ENCODE measurements at places on chromosomes 11 and 22.
A peak's percentile ranks its signal among the peaks of the same experiment; 100 is the strongest.

GRCh38 chr11:78830277-78830819, 255.7 kb upstream of the NARS2 start:
- no peak for DNase-seq

DNA sequence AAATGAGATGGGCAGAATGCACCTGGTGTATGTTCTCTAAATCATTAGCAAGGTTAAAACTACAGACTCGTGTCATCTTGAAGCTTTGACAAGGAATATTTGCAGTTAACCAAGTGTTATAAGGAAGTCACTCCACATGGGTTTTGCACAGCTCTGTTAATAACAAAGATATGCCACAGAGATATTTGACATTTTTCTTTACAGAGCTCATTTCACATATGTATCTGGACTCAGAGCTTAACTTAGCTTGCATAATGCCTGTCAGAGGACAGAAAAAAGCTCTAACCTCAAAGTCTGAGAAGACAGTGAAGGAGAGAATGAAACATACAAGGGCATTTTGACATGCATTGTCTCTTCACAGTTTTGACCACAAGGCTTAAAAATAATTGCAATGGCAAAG, 105.5 kb downstream of the C11orf87 start:
- DNase-seq: no peak

DNA sequence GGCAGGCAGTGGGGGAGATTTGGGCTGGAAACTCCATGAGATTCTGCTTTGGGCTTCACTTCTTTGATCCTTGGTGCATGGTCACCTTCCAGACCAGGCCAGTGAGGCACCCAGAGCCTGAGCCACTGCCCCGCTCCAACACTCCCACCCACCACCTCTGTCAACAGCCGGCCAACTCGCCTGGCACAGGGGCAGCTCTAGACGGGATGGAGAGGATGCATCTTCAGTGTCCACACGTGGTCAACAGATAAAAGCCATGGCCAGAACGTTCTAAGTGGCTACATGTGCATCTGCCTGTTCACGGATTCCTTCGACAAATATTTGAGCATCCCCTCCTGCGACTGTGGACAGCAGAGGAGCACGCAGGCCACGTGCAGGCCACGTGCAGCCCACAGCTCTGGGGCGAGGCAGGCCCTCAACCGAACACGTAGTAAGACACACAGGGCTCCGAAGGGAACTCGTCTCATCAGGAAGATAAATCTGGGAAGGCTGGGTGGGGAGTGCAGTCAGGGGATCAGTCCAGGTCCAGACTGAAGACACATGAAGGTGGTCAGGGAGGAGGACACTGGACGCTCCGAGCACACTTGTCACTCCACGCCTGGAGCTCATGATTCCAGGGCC, 1.2 kb downstream of the LRRC56 start:
- DNase-seq: no peak

GRCh38 chr11:64772303-64773018, 5.9 kb downstream of the SF1 start:
- DNase-seq: no peak

GRCh38 chr11:130389335-130389935, 39.0 kb downstream of the ADAMTS8 start:
- DNase-seq: no peak

DNA sequence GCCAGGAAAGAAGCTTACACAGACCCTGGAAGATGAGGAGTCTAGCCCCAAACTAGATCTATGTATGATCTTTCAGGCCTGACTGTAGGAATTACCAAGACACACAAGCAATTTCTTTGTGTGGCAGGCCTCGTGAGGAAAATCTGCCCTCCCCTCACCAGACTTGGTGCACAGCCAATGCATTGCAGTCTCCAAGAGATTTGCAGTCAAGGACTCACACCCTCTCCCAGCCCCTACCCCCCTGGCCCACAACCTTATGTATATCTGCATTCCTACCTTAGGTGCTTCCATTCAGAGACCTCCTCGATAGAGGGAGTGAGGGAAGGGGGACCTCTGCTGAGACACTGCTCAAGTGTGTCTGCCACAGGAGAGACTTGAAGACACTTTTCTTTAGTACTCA, 9.8 kb downstream of the OR8B12 start:
- DNase-seq: no peak

- DNase-seq: no peak
Observed at GRCh38 chr22:33393432-33393831, 335.3 kb upstream of the SYN3 start.

- DNase-seq: no peak
Observed at GRCh38 chr11:128725630-128726319, 31.9 kb downstream of the FLI1 start.

DNA sequence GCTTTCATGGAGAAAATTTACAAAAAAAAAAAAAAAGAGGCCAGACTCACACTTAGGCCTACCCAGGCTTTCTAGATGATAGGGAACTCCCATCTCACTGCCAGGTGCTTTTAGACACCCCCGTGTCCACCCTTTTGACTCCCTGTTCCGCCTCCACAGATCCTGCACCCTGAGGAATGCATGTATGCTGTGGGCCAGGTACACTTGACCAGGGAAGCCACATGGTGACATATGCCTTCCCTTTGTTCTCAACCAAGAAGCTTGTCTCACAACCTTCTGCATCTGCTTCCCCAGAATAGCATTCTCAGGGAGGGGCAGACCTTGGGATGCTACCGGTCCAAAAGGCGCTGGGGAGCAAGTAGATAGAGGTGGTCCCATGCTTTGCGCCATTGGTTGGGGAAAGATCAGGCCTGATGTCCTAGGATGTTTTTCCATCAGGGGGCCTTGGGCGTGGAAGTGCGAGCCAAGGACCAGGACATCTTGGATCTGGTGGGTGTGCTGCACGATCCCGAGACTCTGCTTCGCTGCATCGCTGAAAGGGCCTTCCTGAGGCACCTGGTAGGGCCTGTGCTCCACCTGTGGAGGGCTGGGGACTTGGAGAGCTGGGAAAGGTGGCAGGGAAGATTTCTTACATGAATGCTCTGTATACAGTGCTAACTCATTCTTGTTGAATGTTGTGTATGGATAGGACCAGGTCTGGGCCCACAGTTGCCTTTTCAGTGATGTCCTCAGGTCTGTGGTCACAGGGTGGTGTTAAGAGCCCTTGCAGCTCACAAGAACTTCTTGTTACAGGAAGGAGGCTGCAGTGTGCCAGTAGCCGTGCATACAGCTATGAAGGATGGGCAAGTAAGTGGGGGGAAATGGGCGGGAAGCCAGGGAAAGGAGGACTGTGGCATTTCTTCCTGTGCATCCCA, 7.5 kb downstream of the HMBS start:
- no peak for DNase-seq

DNA sequence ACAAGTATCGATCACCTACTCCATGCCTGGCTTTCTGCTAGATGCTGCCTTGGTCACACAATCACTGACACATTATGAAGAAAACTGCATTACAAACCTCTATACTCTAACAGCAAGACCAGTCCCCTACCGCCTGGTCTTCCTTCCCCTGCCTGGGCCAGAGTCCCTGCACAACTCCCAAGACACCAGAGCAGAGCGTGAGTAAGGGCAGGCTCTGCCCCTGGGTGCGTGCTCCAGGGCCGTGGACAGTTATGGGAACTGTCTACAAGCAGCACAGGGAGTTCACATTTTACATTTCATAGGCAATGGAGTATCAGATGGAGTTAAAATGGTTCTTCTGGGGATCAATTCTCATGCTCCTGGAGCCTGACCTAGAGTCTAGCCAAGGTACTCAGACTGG, 6.5 kb downstream of the FZD4 start:
- DNase-seq: no peak

DNA sequence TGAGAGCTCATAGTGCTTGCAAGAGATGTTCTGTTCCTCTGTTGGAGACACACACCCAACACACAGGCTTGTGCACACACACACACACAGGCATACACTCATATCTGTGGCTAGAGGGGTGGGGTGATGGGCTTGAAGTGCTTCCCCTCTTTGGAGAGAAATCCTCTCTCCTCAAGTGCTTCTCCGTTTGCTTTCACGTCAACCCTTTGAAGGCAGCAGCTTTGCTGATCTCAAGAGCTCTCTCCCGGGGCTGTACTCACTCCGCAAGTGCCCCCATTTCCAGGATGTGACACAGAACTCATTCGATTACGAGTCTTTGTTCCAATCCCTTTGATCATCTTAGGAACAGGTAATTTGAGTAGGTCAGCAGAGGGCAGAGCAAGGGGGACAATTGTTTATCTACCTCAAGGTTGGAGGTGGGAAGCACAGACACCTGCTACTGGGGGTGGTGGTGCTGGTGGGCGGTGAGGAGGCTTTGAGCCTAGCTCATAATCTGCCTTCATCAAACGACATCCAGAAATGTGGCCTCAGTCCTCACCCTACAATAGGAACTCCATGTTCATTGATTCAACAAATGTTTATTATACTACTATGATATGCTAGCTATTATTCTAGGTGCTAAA, 529.8 kb upstream of the CADM1 start:
- DNase-seq: no peak

DNA sequence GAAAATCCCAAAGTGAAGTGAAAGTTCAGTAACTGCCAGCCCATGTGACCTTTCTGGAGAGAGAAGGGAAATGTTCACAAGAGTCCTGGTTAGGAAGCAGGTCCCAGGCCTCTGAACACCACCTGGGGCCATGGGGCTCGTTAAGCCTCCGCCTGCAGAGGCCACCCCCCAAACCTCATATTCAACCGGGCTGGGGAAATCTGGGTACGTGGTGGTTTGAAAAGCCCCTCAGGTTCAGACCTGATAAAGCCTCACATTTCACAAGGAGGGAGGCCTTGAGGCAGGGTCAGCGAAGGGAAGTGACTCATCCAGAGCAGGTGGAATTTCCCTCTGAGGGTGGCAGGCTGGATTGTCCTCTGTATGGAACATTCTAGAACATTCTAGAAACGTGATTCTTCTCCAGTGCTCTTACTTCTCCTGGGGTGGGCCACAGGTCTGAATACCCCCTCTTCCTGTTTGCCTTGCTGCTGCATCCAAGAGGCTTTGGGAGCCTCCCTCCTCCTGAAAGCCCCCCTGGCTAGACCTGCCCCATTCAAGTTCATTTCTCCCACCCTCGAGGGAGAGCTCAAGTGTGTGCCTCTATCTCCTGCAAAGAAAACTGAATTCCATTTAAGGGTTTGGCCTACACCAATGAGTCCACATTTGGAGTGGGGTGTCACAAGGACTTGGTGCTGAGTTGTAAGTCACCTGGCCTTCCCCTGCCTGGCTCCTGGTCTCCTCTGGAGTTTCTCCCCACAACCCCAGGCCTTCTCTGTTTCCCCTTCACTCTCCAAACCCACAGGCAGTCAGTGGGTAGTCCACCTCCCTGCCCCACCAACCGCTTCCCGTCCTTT, 6.3 kb downstream of the FXYD2 start:
- no peak for DNase-seq

DNA sequence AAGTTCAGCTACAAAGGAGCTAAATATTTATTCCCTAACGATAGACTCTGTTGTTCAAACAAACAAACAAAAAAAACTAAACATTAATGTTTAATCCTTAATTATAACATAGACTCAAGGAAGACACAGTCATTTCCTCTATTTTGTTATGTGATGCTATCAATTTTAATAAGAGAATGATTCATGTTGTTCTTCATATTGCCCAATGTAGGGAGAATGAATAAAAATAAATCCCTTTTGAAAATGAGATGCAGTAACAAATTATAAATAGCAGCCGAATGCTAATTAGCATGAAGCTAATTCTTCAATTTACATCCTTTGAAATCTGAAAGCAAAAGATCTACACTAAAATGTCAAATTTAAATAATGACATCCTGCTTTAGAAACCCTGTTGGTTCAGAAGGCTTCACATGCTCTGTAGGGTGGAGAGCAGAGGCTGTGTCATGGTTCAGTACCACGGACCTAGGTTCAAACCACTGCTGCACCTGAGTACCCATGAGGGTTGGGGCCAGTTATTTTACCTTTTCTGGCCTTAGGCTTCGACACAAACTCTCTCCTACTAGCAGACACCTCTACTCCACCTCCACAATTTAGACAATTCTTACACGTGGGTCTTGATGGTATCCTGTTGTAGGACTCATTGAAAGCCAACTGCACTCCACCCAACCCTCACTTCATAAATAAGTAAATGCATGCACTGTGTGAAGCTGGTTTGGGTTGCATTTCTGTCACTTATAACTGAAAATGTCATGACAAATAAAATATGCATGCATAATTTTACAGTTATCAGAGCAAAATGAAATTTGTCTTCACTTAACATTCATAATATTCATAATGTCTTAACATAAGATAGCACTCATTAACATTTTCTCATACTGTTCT, 89.0 kb downstream of the RRAS2 start:
- DNase-seq: no peak

DNA sequence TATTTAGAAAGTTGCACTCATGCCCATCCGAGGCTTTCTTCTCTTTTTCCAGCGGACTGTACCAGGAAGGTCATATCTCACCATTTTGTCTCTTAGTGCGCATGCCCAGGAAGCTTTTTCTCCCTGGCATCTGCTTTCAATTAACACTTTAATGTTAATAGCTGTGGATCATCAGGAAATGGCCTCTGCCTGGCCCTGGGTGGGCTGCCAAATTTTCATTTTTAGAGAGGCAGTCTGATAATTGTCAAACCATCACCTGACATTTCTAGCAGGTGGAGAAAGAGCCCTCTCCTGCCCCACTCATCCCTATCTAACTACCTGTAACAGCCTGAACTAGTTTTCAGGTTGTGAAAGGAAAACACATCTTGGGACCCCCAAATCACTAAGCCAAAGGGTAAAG, 257.4 kb upstream of the LRRC4C start:
- no peak for DNase-seq

- DNase-seq: peak; percentile 90
Observed at GRCh38 chr22:49657275-49657973, 170.2 kb downstream of the BRD1 start.

- DNase-seq: no peak
Observed at GRCh38 chr11:21723678-21724077, 469.2 kb upstream of the ANO5 start.

GRCh38 chr11:127564810-127565209, 564.2 kb upstream of the KIRREL3 start:
- no peak for DNase-seq

DNA sequence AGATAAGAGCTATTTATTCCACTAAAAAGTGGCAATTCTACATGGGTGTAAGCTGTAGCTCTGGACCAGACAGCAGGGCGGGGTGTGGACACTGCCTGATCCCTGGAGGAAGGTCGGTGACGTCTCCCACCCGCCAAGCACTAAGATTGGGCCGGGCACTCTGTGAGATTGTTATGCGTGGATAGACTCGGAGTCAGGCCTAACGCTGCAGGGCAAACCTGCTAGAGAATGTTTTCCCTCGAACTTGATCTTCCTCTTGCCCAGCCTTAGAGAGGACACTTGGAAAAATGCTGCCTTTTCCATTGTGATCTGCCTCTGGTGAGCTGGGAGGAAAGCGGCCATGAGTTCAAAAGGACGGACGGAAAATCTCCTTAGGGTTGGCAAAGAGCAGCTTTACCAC, 1273.4 kb downstream of the TBC1D22A start:
- no peak for DNase-seq

DNA sequence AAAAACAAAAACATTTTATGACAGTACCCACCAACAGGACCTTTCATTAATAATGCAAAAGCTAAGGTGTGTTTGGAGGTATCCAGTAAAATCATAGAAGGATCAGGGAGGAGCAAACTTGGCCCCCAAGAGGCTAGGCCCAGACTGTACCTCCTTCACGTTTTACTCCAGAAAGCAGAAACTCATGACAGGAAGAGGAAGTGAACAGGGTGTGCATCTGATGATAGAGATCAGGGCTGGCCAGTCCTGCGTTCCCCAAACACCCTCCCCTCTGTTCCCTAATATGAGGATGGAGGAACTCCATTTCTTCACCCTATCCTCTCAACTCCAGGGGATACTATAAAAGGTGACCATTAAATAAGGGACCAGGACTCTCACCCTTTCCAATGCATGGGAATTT, 10.2 kb upstream of the MS4A12 start:
- DNase-seq: peak; percentile 5

- no peak for DNase-seq
Observed at GRCh38 chr11:134339756-134340155, 8.0 kb downstream of the GLB1L2 start.
